ENCODE measurements at places on chromosomes 12 and 14.

DNA sequence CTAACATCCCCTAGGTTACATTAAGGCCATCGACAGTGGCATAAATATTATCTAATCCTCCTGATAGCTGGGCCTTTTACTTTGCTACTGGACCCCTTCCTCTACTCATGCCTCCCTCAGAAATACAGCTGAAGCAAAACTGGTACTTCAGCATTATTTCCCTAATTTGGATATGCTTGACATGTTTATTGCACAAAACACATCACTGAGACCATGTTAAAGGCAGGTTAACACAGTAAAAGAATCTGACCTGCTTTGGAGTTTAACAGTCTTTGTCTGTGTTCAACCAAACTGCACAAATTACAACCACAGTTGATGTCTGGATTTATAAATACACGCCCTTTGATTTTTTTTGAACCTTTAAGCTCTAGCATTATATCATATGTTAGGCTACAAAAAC lies 156.6 kb downstream of the FOXA1 start:
- DNase-seq = no peak

GRCh38 chr12:111570084-111570961 lies 28.8 kb downstream of the ATXN2 start:
- no peak for DNase-seq

- DNase-seq = no peak
Measured at GRCh38 chr14:29494312-29494711, 433.3 kb downstream of the PRKD1 start.

- DNase-seq = peak; percentile 19
Measured at GRCh38 chr12:14845350-14845750, 2.0 kb upstream of the ART4 start.

All from T follicular helper cell (primary cell).